Activated CD4-positive, alpha-beta T cell treated with anti-CD3 and anti-CD28 coated beads, Interleukin-2, amount 50 U/mL, for 1 hour (primary cell): ENCODE measurements at places on chromosomes 5 and 9.

DNA sequence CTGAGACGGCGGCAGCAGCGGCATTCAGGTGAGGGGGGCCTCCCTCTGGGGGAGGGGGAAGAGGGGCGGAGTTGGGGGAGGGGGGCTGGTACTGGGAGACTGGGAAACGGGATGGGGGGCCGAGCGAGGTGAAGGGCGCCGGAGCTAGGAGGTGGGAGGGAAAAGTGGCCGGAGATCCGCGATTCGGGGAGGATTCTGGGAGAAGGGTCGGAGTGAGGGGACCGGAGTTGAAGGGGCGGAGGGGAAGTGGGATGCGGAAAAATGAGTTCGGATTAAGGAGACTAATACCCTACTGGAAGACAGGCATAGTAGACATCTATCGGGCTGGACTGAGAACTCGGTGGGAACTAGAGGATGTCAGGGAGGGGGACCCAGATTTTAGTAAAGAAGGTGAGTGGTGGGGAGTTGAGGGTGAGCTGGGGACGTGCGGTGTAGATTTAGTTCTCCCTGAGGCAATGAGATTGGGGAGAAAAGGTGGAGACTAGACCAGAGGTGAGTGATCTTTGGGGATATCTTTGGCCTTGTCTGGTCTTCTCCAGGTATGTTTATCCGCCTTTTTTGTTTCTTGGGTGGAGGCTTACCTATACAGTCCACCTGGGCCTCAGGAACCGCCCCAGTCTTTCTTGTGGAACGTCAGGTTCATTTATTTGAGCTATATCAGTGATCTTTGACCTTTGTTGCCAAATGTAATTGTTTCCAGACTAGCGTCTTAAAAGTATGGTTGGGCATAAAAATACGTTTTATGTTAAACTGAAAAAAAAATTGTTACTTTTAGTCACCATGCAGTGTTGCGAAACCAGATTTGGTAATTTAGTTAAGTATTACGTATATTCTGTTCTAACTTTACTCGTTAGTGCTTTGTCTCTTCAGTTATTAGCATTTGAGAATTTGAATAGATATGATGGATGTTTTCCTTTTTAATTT lies 632 bp downstream of the UBAP1 start:
- no peak for DNase-seq

- DNase-seq: no peak
Measured at GRCh38 chr9:126517833-126518356, 95.8 kb upstream of the LMX1B start.

GRCh38 chr5:130045334-130045733 lies 141.1 kb downstream of the CHSY3 start:
- DNase-seq: no peak

- no peak for DNase-seq
Measured at GRCh38 chr5:175889910-175890684, 18.7 kb downstream of the CPLX2 start.

DNA sequence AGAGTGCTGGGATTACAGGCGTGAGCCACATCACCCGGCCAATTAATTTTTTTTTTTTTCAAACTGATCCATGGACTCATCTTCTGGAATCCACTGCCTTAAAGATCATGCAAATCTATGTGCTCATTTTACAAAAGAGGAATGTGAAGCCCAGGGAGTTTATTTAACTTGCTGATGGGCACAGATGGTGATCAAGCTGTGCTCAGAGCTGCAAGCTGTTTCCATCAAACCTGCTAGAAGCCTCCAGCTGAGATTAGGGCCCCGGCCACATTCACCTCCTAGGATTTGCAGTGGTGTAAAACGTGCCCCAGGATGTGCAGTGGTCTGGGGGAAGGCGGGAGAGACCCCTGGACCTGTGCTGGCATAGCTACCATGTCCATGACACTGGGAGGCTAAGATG lies 56.1 kb upstream of the TUT7 start:
- no peak for DNase-seq
